Activated CD8-positive, alpha-beta memory T cell treated with anti-CD3 and anti-CD28 coated beads for 24 hours (primary cell): ENCODE measurements at places on chromosomes 5 and 9.

GRCh38 chr9:124078641-124079040 is 67.1 kb downstream of the LHX2 start:
- no peak for DNase-seq

DNA sequence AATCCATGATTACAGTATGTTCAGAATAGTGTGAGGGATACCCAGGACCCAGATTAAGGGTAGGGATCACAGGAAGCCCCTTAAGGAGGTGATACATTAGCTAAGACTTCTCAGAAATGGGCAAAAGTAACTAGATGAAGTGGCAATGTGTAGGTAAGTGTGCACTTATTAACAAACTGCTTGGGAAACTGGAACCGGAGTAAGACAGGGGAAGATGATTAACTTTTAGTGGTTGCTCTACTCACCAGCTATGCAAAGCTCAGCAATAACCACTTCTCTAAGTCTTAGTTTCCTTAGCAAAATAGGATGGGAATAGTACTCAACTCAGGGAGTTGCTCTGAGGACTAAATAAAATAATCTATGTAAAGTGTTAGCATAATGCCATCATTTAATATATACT is 182.2 kb downstream of the MCTP1 start:
- DNase-seq = no peak

DNA sequence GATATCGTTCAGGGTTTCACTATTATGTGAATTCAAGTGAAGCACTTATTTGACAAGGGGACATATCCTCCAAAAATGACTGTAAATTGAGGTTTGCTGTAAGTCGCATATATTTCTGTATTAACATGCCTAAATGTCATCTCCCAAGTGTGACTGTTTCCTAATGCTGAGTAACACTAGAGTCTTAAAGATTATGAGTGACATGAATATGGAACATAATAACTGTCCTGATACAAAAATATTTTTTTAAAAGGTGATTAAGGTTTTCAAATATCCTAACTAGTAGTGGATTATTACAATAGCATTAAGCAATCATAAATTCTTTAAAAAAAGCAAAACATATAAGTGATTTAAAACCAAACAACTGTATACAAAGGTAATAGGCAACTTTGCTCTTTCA is 3.6 kb downstream of the NFIB start:
- DNase-seq = no peak

DNA sequence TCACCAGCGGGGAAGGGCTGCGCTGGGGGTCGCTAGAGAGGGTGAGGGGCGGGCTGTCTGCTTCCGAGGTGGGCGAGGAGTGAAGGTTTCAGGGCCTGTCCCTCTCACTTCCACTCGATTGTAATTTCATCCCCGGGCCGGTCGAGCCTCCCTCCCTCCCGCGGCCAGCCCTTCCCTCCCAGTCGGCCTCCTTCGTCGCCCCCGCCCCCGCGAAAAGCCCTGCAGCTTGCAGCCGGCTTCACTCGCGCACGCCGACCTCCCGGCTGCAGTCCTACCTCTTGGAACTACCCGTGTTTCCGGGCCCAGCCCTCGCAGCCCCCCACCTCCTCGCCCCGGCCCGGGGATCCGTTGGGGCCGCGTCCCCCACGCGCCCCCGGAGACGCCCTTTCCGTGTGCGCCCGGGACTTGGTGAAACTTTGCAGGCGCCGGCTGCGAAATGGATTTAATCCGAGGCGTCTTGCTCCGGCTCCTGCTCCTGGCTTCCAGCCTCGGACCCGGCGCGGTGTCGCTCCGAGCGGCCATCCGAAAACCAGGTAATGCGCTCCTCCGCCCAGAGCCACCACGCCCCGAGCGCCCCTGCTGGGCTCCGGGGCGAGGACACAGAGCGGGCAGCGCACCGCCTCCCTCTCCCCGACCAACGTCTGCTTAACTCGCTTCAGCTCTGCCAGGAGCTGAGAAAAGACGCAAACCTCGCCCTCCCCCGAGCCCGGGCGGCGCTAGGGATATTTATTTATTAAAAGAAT is at the start of gene EGFLAM:
EGFLAM (plus strand) TSS at position 241 of the 743 bp plus-strand sequence; CDS start at position 437, 196 bp downstream.
- DNase-seq = peak; percentile 58

GRCh38 chr5:11214864-11215644 is 454.0 kb upstream of the DAP start:
- no peak for DNase-seq

GRCh38 chr9:134659688-134660131 is 18.1 kb downstream of the COL5A1 start:
- DNase-seq = no peak

GRCh38 chr9:86751207-86751606 is 196.1 kb downstream of the GAS1 start:
- DNase-seq = no peak

- no peak for DNase-seq
Measured at GRCh38 chr9:122151267-122151828, 8.2 kb downstream of the NDUFA8 start.

DNA sequence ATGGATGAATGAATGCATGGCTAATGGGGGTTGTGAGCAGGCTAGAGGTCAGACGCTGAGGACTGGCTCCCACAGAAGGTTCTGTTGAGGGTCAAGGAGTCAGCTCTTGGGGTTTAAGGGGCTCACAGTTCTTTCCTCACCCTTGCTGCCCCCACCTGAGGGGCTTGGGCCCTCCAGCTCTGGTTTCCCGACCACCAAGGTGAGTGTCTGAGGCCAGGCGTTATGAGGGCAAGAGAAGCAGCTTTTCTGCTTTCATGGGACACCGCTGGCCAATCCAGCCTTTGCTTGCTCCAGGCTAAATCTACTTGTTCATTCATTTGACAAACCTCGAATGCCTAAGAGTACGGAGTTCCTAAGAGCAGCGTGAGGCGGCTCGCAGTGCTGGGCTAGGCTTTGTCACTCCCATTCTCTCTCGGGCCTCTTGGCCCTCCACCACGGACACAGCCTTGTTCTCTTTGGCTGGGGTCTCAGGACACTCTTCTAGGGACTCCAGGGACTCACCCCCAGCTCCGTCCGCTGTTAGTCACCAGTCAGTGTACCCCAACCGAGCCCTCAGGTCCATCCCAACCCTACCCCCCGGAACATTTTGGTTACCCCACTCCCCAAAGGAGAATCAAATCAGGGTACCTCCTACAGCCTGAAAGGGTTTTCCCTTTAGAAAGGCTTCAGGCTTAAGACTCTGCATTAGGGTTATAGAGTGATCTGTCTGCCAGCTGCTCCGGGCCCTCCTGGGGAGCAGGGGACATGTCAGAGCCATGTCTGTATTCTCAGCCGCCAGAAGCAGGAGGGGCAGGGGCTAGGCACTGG is 210.1 kb upstream of the MVB12B start:
- peak; percentile 30 for DNase-seq
